Brain (organoid and tissue), 16 donors: ENCODE measurements at places on chromosomes 1 and 21.

- DNase-seq: no peak
These were observed 39.0 kb upstream of the DENND1B start for GRCh38 chr1:197814306-197814705.

DNA sequence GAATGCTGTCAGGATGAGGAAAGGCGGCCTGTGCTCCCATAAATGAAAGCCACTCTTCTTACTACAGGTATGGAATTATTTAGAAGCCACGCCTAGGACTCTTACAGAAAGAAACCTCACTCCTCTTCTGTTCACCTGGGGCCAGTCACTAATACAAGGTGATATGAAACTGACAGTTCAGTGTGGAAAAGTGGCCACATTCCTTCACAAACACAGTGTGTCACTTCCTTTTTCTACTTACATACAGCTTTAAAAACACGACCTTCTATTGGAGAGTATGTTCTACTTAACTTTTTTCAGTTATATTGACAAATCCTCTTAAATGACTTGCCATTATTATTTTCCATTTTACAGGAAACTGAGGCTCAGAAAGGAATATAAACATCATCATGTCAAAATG, 163.1 kb downstream of the PCNX2 start:
- DNase-seq: no peak

DNA sequence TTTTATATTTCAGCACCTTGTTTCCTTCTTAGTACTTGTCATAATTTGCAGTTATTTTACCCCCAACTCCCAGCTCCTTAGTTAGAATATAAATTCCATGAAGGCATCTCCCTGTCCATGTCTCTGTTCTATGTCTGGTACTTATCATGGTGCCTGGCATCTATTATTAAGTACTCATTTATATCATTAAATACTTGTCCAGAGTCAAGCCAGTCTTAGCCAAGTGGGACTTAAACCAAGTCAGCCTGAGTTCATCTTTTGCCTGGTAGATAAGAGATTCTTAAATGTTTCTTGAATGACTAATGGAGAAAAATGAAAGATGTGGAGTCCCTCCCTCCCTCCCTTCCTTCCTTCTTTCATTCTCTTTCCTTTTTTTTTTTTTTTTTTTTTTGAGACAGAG, 9.4 kb downstream of the SLC25A44 start:
- no peak for DNase-seq

GRCh38 chr1:39497585-39497984, 6.1 kb downstream of the BMP8A start:
- no peak for DNase-seq

DNA sequence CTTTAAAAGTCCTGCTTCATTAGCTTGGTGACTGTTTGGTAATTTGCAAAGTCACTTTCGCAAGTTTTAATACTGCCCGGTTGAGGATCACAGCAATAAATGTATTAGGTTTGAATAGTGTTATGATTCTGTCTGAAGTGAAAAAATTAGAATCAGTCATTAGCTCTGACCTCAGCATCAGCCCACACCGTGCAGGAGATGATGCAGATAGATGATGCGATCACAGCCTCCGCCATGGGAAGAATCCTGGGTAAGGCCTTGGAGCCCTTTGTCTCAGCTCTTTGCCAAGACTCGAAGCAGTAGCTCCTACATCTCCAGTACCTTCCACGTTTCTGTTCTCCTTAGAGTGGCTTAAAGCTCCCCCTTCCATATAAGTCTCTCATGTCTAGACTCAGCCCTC, 366.7 kb downstream of the CAMTA1 start:
- no peak for DNase-seq

DNA sequence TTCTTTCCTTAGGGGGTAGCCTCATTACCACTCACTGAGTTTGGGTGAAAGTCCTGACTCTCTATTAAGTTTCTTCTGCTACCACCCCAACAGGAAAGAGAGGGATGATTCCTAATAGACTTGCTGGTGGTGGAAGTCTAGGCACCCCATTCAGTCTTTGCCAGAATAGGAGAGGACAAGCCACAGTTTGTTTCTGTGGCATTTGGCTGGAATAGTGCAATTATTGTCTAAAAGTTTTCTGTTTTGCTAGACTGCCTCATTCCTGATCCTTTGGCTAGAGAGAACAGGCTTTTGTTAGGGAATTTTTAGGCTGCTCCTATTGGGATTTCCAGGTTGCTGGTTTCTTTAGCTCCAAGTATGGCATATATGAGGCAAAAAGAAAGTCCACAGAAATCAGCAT, 9.9 kb upstream of the HJV start:
- DNase-seq: no peak

DNA sequence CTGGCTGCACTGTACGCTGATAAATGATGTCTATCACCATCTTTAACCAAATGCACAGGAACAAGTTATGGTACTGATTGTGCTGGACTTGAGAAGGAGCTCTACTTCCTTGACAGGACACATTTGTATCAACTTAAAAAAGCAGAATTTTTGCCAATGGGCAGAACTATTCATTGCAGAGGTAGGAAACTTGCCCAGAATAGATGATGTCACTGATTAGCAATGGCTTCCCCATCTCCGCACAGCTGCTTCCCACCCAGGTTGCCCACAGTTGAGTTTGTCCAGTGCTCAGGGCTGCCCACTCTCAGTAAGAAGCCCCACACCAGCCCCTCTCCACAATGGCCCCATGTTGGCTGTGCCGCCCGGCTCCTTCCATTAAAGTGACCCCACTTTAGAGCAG, 33.4 kb downstream of the CAPN2 start:
- DNase-seq: no peak

DNA sequence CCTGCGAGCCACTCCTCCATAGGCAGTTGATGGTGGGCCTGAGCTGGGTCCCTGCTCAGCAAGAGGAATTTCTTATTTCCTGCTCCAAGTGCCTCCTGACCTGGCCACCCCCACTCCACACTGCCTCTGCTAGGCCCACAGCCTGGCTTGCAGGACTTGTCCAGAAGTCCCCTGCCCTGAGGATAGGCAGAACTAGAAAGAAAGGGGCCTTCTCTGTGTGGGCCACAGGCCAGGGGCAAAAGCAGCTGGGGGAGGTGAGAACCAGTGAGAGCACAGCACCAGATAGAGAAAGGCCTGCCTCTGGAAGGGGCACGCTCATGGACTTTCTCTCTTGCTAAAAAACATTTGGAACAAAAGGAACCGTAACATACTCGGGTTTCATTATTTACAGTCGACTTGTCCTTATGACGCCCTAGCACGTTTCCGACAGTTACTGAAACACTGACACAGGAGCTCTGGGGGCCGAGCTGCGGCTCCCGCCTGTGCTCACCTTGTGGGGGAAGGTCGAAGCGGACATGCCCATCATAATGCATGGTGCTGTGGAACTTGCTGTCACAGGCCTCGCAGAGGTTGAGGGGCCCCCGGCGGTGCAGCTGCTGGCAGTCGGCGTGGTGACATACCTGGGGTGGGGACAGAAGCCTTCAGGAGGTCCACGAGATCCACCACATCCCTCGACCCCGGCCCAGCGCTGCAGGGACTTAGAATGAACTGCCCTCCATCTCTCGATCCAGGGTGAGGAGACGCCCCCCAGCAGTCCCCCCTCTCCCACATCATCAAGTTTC, 11.3 kb upstream of the TNFRSF25 start:
- DNase-seq: no peak

DNA sequence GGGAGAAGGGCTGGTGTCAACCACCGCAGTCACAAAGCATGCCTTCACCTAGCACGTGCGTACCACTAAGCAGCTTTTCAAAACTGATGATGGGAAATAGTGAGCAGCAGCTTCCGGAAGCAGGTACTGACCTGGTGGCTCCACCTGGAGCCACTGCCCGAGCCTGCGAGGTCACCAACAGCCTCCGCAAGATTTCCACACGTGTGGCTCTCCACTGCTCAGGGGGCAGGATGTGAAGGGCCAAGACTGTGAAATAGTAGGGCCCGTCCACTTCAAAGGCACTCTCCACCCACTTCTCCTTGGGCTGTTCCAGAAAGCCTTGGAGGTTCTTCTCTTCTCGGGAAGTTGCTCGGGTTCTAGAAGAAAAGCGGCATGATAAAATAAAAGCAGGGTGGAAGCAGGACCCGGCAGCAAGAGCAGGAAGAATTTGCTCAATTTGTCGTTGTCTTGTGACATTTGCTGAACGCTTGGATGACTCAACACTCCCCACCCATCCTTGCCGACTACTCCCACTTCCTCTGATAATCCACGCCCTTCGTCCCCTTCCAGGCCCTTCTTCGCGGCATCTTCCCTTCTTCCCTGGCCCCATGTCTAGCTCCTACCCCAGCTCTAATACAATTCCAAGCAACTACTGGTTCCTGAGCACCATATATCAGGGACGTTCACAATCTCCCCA, 124.9 kb upstream of the IFFO2 start:
- DNase-seq: no peak

DNA sequence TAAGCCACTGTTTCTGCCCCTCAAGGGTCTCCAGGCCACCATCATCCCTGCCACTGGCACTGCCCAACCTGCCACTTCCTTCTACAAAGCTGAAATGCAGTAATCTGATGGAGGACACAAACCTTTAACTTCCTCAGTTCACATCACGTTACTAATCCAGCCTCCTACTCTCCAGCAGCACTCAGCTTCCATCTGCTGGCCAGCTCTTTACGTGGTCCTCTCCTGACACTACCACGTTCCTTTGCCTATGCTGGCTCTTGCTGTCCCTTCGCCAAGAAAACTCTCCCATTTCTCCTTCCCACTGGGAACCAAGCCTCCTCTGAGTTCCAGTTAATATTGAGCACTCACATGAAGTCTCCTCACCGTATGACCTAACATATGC, 124.0 kb downstream of the EDEM3 start:
- no peak for DNase-seq

DNA sequence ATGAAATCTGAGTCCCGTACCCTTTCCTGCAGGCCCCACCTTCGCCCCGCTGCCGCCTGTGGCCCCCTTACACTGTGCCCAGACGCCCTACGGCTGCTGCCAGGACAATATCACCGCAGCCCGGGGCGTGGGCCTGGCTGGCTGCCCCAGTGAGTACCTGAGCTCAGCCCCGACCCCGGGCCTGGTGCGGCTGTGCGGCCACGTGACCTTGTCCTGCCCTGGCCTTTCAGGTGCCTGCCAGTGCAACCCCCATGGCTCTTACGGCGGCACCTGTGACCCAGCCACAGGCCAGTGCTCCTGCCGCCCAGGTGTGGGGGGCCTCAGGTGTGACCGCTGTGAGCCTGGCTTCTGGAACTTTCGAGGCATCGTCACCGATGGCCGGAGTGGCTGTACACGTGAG, 25.2 kb downstream of the AGRN start:
- no peak for DNase-seq

- no peak for DNase-seq
These were observed 21.0 kb upstream of the CXADR start for GRCh38 chr21:17491716-17492414.

- DNase-seq: no peak
These were observed 740.5 kb upstream of the B3GALT2 start for GRCh38 chr1:193926956-193927355.
